HT-29 (cell line): ENCODE measurements at places on chromosomes 13 and 19. TPM values are rescaled to one million over a fixed set of nuclear protein-coding genes. Genes with fewer than 3 reads are reported as not detected.
A peak's percentile ranks its signal among the peaks of the same experiment; 100 is the strongest.

GRCh38 chr13:50152655-50153309, 137.5 kb downstream of the KCNRG start:
- no peak for DNase-seq

- DNase-seq: no peak
Measured at GRCh38 chr19:55097864-55098715, 19.3 kb downstream of the PPP1R12C start.

GRCh38 chr13:57673197-57673596, 41.7 kb downstream of the PCDH17 start:
- DNase-seq: no peak

- DNase-seq: peak; percentile 80
Measured at GRCh38 chr19:4534836-4535658, at the start of gene PLIN5. Gene PLIN5, minus strand, starts transcription at chr19:4535224. Its CDS starts 1,150 bp downstream, at chr19:4534074.

GRCh38 chr19:55259540-55260210, 858 bp upstream of the PPP6R1 start:
- DNase-seq: no peak

DNA sequence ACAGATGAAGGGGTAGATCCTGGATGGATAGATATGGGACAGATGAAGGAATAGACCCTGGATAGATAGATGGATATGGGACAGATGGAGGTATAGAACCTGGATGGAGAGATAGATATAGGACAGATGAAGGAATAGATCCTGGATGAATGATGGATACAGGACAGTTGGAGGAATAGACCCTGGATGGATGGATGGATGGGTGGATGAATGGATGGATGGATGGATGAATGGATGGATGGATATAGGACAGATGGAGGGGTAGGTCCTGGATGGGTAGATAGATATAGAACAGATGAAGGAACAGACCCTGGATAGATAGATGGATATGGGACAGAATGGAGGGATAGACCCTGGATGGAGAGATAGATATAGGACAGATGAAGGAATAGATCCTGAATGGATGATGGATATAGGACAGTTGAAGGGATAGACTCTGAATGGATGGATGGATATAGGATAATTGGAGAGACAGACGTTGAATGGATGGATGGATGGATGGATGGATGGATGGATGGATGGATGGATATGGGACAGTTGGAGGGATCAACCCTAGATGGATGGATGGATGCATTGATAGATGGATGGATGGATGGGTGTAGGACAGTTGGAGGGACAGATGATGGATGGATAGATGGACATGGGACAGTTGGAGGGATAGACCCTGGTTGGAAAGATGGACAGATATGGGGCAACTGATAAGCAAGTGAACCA, 23.3 kb upstream of the EMP3 start:
- DNase-seq: no peak

DNA sequence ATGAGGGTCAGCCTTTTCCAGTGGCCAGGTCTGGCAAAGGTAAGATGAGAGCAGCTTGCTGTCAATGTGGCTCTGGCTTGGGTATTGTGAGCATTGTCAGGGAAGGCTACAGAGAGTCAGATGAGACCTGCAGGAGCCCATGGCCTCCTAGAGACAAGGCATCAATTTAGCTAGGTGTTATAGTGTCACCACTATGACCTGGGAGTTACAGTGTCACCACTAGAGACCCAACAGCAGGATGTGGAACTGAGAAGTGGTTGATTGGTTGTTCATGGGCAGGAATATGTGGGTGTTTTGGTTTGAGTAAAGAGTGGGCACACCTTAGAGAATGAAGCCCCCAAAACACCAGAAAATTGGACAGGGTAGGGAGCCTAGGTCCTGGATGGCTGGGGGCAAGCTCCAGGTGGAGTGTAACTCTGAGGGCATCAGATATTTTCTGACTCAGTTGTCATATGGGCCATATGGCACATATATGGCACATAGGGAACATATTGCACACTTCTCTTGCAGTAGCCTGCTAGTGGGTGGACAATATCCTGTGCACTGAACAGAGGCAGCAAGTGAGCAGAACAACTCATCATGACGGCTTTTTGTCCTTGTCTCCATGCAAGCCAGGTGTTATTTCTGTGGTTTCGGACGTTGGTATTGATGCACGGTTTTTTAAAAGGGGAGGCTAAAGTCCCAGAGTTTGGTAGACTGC, 46.3 kb upstream of the CEACAM21 start:
- no peak for DNase-seq

DNA sequence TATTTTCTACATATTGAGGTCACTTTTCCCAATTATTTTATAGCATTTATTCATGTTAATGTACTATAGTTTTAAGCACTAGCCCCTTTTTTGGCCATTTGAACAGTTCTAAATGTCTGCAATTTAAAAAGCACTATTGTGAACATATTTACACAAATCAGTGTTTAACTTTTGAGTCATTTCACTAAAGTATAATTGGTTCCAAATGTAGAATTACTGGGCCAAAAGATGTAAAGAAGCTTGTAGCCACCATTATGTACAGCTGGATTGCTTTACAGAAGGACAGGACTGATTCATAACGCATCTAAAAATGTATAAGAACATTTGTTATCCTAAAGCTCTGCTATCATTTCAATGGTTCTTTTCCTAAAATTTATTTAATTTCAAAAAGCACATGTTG, 16.6 kb upstream of the ATP12A start:
- no peak for DNase-seq

DNA sequence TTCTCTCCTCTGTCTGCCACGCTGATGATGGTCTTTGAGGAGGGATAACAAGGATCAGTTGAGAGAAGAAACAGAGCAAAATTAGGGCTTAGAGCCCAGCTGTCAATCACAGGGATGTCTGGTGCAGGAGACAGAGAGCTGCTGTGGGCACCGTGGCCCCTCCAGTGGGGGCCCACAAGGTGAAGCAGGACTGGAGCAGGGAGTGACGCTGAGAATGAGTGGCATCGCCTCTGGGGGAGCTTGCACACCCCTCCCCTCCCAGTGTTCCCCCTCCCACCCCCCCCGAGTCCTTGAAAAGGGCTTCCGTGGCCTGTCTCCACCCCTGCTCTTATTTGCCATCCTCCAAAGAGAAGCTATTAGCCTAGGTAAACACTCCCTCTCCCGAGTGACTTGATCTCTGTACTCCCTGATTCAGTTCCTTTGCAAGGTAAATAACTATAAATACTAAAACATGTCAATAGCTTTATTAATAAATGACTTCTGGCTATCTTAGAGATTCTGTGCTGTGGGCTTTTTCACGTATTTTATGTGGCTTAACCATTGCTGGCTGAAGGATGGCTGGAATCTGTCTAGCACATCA, 440.0 kb downstream of the ZNF536 start:
- DNase-seq: no peak

GRCh38 chr19:45792470-45793177, at the start of gene DMWD:
Gene DMWD, minus strand, starts transcription at chr19:45792845. Its CDS starts 89 bp downstream, at chr19:45792756.
- peak; percentile 100 for DNase-seq

- DNase-seq: peak; percentile 19
Measured at GRCh38 chr19:43471091-43471490, 5.7 kb upstream of the LYPD3 start.

- no peak for DNase-seq
Measured at GRCh38 chr19:2312820-2313501, 5.0 kb upstream of the LINGO3 start.

DNA sequence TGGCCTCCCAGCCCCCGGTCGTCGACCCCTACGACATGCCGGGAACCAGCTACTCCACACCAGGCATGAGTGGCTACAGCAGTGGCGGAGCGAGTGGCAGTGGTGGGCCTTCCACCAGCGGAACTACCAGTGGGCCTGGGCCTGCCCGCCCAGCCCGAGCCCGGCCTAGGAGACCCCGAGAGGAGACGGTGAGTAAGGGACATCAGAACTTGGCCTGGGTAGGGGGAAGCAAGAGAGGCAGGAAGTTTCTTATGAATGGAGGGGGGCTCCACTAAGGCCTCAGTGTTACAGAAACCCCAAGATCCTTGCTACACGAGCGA, 2.9 kb downstream of the FOSB start:
- DNase-seq: no peak

- DNase-seq: no peak
Measured at GRCh38 chr13:33069365-33069764, 53.1 kb downstream of the KL start.

DNA sequence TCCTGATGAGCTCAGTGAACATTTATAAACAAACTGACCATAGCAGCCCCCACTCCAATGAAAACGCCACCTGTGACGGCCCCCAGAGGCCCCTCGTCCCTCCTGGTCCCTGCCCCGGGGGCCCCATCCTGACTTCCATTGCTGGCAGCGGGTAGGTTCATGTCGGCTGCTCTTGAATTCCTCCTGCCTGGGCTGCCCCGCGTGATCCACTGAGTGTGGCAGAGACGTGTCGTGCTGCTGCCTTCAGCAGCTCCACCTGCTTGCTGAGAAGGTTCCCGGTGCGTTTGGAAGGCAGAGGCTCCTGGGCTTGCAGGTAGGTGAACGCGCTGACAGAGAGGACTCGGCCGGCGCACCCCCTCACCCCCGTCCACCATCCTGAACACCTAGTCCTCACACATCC, 11.6 kb downstream of the C2CD4C start:
- no peak for DNase-seq

DNA sequence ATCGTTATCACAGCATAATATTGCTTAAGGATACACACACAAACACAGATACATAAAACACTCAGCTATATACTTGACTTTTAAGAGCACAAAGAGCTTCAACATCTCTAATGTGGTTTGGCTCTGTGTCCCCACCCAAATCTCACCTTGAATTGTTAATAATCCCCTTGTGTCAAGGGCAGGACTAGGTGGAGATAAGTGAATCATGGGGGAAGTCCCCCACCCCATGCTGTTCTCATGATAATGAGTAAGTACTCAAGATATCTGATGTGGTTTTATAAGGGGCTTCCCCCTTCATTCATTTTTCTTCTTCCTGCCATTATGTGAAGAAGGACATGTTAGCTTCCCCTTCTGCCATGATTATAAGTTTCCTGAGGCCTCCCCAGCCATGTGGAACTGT, 481.4 kb downstream of the PCDH9 start:
- no peak for DNase-seq

DNA sequence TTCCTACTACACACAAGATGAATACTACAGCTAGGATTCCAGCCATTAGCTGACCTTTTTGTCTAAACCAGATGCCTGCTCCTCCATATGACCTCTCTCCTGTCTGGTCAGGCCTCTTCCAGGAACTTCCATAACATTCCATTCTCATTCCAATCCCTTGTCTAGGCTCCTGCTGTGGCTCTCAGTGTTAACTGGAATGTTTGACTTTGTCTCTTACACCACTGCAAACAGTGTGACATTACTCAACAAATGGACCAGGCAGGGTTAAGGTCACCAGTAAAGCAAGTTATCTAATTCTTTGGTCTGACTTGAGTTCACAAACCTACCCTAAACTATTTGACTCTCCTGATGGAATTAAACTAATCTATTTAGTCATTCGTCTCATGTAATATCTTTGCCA, 2.1 kb upstream of the GPC6 start:
- DNase-seq: no peak

- no peak for DNase-seq
Measured at GRCh38 chr13:78192716-78193115, 274.1 kb upstream of the EDNRB start.

GRCh38 chr19:30406220-30407067, 34.3 kb downstream of the ZNF536 start:
- peak; percentile 57 for DNase-seq

DNA sequence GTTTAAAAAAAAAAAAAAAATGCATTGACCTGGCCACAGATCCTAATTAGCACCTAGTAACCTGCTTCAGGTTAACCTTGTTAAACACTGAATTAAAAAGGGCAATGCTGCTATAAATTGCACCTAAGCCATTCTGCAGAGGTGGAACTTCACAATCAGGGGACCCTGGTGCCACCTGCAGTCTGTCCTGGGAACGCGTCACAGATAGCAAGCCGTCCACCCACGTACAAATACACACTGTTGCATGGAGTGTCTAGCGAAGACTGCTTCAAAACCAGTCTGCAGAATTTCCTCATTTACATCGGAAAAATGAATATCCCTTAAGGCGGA, 169.3 kb downstream of the COL4A1 start:
- peak; percentile 79 for DNase-seq

DNA sequence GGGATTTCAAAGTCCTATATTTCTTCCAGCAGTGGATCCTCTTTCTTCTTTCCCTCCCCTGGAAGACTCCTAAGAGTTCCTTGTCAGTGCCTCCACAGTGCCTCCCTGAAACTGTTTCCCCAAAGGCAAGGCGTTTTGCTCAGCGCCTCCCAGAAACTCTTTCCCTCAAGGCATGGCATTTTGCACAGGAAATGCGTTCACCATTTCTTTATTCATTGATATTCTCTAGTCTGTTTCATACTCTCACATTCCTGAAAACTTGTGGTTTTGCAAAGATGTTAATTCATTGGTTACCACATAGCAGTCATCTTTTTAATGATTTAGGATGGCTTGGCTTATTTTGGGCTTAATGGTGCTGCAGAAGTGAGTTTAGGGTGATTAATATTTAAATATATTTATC, 177.3 kb upstream of the SLC10A2 start:
- no peak for DNase-seq

- DNase-seq: no peak
Measured at GRCh38 chr13:92951273-92951890, 275.2 kb upstream of the GPC6 start.

DNA sequence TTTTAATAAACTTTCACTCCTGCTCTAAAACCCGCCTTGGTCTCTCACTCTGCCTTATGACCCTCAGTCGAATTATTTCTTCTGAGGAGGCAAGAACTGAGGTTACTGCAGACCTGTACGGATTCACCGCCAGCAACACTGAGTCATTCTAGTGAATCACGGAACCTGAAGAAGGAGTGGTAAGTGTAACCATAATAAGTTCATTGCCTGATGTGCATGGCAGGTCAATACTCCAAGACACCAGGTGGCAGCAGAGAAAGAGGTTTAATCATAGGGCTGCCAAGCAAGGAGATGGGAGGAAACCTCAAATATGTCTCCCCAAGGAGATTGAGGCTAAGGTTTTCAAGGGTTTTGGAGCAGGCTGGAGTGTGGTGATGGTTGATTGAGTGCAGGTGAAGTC, 204.3 kb upstream of the IPO5 start:
- DNase-seq: peak; percentile 44

- peak; percentile 96 for DNase-seq
Measured at GRCh38 chr13:50244713-50245574, 229.7 kb downstream of the KCNRG start.

Gene ZNF528
- not detected in 2 replicates for total RNA-seq

Gene TICAM1
- total RNA-seq: 3.9 and 4.0 TPM in 2 replicates

Gene PRR36
- 0.31 and 1.6 TPM in 2 replicates for total RNA-seq

Gene TSHZ3
- total RNA-seq: not detected in 2 replicates

Gene GPR12
- total RNA-seq: not detected in 2 replicates

Gene SOHLH2
- not detected in 2 replicates for total RNA-seq

Gene ERICH4
- total RNA-seq: not detected in 2 replicates

Gene ZNF460
- total RNA-seq: 59.1 and 59.9 TPM in 2 replicates

Gene MYO1F
- not detected in 2 replicates for total RNA-seq

Gene ZNF134
- not detected in 2 replicates for total RNA-seq

Gene ZNF837
- 8.3 and 10.4 TPM in 2 replicates for total RNA-seq

Gene ZNF317
- total RNA-seq: 13.6 and 18.2 TPM in 2 replicates

Gene SMIM44
- total RNA-seq: 0.60 and 1.4 TPM in 2 replicates

Gene CD320
- 113 and 120 TPM in 2 replicates for total RNA-seq

Gene WDR83
- 21.7 and 22.1 TPM in 2 replicates for total RNA-seq

Gene CEACAM1
- total RNA-seq: 29.4 and 39.6 TPM in 2 replicates

Gene CD70
- not detected in 2 replicates for total RNA-seq

Gene CRX
- not detected in 2 replicates for total RNA-seq

Gene ADM5
- 9.2 and 10.0 TPM in 2 replicates for total RNA-seq
